Stimulated activated CD4-positive, alpha-beta T cell treated with anti-CD3 and anti-CD28 coated beads, Interleukin-15, amount 100 ng/mL, for 24 hours (primary cell): ENCODE measurements at places on chromosomes 3 and 15.
A peak's percentile ranks its signal among the peaks of the same experiment; 100 is the strongest.

DNA sequence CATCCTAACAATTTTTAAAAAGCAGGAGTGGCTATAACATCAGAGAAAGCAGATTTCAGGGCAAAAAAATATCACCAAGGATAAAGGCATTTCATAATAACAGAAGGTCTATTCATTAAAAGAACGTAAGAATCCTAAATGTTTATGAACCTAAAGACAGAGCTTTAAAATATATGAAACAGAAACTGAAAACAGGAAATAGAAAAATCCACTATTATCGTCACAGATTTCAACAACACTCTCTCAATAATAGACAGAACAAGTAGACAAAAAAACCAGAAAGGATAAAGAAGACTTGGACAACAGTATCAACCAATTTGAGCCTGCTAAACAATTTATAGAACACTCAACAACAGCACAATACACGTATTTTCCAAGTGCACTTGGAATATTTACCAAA lies 71.4 kb downstream of the FBXL22 start:
- DNase-seq: no peak

- DNase-seq: no peak
Observed at GRCh38 chr15:67579164-67579563, 36.7 kb downstream of the MAP2K5 start.

DNA sequence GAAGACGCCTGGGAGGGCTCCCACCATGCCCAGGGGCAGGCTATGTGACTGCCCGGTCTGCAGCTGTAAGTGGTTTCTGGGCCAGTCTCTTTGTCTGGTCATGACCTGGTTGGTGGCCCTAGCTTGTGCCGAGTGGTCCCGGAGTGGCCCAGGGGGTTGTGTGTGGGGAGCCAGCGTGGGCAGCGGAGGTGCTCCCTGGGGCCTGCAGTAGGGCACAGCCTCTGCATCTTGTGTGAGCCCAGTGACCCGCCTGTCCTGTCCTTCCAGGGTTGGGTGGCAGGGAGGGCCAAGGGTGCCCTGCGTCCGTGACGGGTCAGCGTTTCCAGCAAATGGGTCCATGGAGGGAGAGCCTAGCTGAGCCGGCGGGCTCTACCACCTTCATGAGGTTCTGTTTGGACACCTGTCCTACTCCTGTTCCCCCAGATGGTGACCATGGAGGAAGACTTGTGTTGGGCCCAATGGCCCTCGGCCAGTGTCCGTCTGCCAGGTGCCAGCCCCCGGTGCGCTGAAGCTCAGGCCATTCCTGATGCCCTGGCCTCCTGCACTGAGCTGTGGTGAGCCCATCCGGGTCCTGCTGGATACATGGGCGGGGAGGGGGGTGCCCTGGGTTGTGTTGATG lies 215.4 kb downstream of the SNRPN start:
- DNase-seq: no peak

DNA sequence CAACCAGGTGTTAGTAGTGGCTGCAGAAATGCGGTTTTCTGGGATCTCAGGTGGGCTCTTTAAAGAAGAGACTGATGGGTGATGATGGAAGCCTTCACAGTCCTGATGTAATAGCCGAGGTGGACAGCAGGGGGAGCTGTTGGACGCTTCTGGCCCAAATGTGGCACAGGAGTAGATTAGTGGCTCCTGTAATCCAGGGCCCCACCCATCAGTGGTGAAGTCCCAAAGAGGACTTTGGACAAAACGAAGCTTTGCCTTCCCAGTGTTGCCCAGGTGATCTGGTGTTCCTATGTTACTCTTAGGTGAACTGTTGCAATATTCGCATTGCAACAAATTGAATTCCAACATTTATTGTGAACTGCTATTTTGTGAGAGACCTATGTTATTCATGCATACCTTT lies 31.8 kb upstream of the MYZAP start:
- peak; percentile 81 for DNase-seq

DNA sequence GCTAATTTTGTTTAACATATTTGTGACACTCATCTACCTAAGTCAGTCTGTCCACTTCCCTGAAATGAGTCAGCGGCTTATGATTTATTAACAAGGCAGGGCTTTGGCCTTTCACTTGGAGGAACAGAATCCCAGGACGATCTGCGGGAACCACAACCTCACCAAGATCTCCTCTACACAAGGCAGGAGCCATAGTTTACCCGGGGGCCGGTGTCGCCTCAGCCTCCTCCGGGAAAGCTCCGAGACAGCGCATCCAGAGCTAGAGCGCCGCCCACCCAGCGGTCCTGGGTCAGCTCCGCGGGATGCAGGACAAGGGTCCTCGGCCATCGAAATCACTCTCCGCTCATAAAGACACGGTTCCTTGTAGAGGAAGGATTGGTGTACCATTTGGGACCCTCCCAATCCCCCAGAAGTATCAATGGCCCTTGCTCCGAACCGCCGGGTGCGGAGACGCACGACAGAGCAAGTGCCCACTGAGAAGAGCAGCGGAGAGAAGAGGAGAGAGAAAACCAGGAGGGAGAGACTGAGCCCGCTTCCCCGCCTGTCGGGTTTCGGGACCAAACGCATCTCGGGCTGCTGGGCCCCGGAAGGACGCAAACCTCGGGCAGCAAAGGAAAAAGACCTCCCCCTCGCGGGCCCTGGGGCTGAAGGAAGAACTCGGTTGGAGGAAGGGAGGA lies 13.1 kb upstream of the ALCAM start:
- DNase-seq: peak; percentile 6

- DNase-seq: no peak
Observed at GRCh38 chr3:154285221-154285620, 39.1 kb downstream of the DHX36 start.

- no peak for DNase-seq
Observed at GRCh38 chr3:171586274-171586673, 126.1 kb upstream of the TNIK start.

GRCh38 chr3:36695769-36696137 lies 68.6 kb downstream of the DCLK3 start:
- DNase-seq: no peak

GRCh38 chr15:66356077-66356358 lies 467 bp downstream of the TIPIN start:
- DNase-seq: no peak

DNA sequence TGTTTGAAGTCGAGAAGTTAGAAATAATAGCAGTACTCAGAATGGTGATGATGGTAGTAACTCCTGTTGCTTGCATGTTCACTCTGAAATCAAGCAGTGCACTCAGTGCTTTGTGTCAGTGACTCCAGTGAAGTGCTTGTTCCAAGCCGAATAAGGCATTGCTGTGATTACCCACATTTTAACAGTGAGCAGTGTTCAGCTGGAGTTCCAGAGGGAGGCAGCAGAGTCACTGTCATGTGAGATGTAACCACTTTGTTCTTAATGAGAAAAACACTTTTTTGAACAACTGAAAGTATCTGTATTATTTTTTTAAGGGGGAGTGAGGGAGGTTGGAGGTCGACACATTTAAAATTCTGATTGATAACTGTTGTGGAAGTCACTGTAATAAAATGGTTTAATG lies 3.7 kb downstream of the MDFIC2 start:
- DNase-seq: no peak

GRCh38 chr15:31458596-31459399 lies 132.2 kb downstream of the KLF13 start:
- peak; percentile 81 for DNase-seq

DNA sequence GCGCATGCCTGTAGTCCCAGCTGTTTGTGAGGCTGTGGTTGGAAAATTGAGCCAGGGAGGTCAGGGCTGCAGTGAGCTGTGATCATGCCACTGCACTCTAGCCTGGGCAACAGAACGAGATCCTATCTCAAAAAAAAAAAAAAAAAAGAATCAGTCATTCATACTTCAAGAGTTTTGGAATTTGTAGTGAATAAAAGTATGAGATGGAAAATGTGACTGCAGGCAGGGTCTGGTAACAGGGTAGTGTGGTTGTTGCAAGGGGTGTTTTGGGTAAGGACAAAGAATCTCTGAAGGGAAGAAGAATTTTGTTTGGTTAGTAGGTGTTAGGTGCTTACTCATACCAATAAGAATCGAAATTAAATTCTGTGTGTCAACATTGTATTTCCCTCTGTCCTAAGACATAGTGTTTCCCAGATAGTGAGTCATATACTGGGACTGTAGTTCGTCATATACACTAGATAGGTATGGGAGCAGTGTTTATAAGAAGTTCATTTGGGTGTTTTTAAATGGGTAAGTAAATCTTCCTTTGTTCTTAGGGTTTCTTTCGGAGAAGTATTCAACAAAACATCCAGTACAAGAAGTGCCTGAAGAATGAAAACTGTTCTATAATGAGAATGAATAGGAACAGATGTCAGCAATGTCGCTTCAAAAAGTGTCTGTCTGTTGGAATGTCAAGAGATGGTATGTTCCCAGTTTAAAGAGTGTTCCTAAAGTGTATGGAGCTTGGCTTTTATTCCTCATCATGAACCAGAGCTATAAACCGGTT lies 14.2 kb downstream of the NR1D2 start:
- peak; percentile 24 for DNase-seq

- no peak for DNase-seq
Observed at GRCh38 chr3:43015991-43016865, 37.1 kb downstream of the GASK1A start.

DNA sequence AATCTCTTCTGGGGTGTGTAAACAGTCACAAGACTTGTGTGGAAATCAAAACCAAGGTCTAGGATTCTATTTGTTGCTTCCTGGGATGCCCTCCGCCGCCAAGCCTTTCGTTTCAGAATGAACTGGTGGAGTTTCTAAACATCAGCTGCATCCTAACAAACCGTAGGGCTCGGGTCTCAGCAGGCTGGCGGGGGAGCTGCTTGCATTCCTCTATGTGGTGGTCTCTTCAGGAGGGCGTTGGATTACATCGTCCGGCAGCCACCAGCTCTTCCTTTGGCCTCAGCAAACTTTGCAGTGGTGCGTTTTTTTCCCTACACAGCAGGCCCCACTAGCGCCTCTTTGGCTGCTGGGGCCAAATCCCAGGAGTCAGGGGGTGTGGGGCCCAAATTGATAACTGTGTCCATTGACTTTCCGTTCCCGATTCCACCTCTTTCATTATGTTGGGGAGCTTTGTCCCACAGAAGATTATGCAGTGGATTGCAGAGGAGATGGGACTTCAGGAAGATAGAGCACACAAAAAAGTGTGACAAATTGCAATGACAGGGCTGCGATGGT lies 390.0 kb upstream of the NR2F2 start:
- DNase-seq: no peak

DNA sequence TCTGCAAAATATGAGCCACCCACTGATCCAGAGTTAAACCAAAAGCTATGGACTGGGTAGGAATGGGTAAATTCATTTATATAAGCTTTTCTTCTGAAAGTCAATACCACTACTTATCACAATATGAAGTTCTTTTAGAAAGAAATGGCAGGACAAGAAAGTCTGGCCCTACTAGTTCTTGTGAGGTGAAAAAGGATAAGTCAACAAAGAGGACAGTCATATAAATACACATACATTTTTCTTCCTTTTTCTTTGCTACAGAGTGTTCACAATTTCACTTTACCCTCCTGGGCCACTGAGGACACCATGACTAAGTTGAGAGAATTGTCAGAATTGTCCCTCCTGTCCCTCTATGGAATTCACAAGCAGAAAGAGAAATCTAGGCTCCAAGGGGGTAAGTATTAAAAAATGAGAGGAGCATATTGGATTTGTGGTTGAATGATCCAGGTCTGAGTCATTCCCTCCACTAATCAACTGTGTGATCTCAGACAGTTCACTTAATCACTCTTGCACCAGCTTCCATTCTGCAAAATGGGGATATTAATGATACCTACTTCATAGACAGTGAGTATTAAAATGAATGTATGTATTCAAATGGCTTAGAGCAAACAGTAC lies 27.6 kb downstream of the ACP3 start:
- no peak for DNase-seq

DNA sequence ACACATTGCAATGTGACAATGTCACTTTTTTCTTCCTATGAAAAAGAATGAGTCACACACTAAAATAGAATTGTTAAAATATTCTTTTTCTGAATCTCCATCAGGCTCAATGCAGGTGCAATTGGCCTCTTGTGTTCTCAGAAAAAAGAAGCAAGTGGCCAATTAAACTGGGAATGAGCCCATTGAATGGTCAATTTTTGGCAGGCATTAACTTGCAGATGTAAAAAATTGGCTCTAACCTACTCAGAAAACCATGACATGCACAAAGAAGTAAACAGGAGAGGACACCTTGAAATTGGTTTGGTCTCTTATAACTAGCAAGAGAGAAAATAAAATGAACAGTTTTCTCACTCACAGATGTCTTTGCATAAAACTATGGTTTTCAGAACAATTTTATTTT lies 820.8 kb downstream of the TBL1XR1 start:
- no peak for DNase-seq

DNA sequence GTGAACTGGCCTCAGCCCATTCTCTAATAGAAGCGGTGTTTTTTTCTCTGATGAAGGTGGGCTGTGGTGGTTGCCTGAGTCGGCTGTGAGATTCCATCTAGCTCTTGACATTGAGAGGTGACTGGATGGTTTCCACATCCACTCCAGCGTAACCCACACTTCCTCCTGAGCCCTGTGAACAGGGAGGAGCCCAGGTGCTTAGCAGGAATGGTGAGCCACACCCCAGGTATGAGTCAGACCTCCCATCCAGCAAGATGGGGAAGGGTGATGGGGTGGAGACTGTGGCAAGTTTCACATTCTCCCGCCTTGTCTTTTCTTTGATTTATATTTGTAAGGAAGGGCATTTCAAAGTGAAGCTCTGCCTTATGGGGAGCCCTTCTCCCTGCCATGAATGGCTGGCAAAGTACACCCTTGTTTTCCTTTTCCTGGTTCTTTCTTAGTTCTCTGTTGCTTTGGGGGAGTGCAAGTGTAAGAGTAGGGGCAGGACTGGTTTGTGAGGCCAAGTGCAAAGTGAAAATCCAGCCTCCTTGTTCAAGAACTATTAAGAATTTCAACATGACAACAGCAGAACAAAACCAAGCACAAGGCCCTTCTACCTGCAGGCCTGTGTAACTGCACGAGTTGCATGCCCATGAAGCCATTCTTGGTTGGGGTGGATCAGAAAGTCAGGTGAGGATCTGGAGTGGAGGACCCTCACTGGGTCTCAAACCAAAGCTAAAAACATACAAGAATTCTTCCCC lies 4.6 kb upstream of the TPRG1 start:
- peak; percentile 27 for DNase-seq

DNA sequence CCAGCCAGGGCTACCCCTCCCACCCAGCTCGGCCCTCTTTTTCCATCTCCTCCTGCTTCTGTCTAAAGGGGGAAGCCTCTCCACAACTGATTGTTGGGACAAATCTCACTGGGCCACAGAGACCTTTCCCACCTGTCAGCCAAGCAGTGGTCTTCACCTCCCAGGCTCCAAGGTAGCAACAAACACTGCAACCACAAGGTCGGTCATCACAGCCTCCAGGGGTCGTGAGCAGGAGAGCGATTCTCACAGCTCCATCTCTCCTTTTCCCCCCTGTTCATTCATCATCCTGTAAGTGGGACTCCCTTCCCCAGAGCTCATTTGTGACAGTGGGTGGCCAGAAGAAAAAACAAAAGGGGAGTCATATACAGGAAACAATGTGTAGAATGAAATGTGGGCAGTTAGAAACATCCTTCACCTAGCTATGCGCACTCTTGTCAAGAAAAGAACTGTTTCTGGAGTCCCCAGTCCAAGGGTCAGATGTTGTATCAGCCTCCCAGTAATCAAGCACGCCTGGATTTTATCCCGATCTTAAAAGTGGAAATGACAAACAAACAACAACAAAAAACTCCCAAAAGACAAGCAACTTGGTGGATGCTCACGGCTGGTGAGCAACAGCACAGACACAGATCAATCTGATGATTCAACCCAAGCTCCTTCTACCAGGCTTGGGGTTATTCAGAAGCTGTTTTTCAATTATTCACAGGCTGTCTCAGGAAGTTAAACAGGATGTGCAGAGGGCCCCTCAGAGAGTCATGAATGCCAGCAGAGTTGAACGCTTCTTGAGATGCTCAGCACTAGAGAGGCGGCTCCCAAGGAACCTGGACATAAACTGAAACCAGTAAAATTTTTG lies 22.4 kb downstream of the LYZL4 start:
- DNase-seq: peak; percentile 50

- peak; percentile 21 for DNase-seq
Observed at GRCh38 chr3:196127308-196128040, 45.6 kb upstream of the TFRC start.
